ENCODE measurements at places on chromosomes 2 and 18. TPM values are rescaled to one million over a fixed set of nuclear protein-coding genes. Genes with fewer than 3 reads are reported as not detected.

DNA sequence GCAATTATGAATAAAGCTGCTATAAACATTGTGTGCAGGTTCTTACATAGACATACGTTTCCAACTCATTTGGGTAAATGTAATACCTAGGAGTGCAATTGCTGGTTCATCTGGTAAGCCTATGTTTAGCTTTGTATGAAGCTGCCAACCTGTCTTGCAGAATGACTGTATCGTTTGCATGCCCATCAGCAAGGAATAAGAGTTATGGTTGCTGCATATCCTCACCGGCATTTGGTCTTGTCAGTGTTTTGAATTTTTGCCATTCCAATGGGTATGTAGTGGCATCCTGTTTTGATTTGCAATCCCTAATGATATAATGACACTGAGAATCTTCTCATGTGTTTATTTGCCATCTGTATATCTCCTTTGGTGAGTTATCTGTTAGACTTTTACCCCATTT is 20.7 kb downstream of the CCDC150 start:
- H3K27ac ChIP-seq = no peak overlapping the region
- no peak overlapping the region for H3K4me3 ChIP-seq
- H3K36me3 ChIP-seq = no peaks in the 10 kb centered on the region
- DNase-seq = no peak

- H3K27me3 ChIP-seq = peaks cover 72% of the 10 kb centered on the region
- no peak for DNase-seq
- H3K27ac ChIP-seq = no peak overlapping the region
- no peaks in the 10 kb centered on the region for H3K4me1 ChIP-seq
- H3K4me3 ChIP-seq = no peak overlapping the region
Measured at GRCh38 chr2:218986148-218986761, 1.3 kb upstream of the FEV start.

The UGT1A1 gene
- total RNA-seq = 1.4 TPM

The CRYGB gene
- not detected for total RNA-seq

GRCh38 chr18:23134780-23135549 is at the start of gene CABLES1:
CABLES1 (plus strand) TSS chr18:23135485; CDS start chr18:23135763, 278 bp downstream.
- peaks cover 16% of the 10 kb centered on the region for H3K4me1 ChIP-seq
- H3K4me3 ChIP-seq = peak within 1 kb of the TSS; percentile 81
- peak within 1 kb of the TSS; percentile 91 for H3K27ac ChIP-seq
- H3K27me3 ChIP-seq = no peaks in the 10 kb centered on the region

DNA sequence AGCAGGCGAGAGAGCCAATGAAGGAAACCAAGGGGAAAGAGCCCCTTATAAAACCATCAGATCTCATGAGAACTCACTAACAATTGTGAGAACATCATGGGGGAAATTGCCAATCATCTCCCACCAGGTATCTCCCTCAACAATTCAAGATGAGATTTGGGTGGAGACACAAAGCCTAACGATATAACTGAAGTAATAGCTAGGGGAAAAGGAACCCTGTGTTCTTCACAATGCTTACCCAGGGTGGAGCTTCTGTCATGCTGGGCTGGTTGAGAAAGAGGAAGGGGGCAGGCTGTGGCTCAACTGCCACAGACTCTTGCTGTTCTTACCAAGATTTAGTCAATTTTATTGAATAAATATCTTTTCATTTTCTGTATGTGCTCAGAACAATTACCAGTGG is 392.1 kb upstream of the HS6ST1 start:
- no peak overlapping the region for H3K27ac ChIP-seq
- H3K36me3 ChIP-seq = no peaks in the 10 kb centered on the region
- no peaks in the 10 kb centered on the region for H3K27me3 ChIP-seq
- no peak for DNase-seq
- no peaks in the 10 kb centered on the region for H3K4me1 ChIP-seq
- H3K4me3 ChIP-seq = no peak overlapping the region

- no peak for DNase-seq
- H3K4me3 ChIP-seq = no peak overlapping the region
- H3K27me3 ChIP-seq = no peaks in the 10 kb centered on the region
- no peak overlapping the region for H3K27ac ChIP-seq
- no peaks in the 10 kb centered on the region for H3K4me1 ChIP-seq
- no peaks in the 10 kb centered on the region for H3K36me3 ChIP-seq
Measured at GRCh38 chr2:174546519-174547506, 50.8 kb downstream of the WIPF1 start.

The NTSR2 gene
- not detected for total RNA-seq

The KCNJ13 gene
- not detected for total RNA-seq

The SKA1 gene
- total RNA-seq = 0.31 TPM

DNA sequence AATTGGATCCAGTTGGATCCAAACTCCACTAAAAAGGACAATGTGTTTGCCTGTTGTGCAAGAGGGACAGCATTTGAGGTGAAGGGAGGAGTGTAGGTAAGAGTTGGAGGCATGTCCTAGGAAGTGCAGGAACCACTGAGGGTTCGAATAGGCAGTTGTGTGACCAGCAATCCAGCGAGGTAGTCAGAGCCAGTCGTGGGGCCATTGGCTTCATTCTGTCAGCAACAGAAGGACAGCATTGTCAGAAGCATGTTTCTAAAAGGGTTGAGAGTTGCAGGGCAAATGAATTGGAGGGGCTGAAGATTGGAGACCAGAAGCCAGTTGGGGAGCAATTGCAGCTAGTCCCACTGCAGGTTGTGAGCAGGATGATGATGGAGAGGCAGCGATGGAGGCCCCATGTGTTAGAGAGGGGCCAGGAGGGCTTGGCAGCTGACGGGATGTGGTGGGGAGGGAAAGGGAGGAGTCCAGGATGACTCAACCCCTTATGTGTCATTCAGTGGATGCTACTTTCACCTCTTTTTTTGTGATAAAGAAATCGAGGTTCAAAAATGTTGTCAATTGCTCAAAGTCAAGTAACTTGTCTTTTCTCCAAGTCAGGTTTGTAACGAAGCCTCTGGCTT is 96.7 kb upstream of the SIX3 start:
- no peak overlapping the region for H3K27ac ChIP-seq
- H3K4me1 ChIP-seq = no peaks in the 10 kb centered on the region
- no peak overlapping the region for H3K4me3 ChIP-seq
- no peak for DNase-seq

- H3K27ac ChIP-seq = peak overlapping the region; percentile 97
- H3K4me1 ChIP-seq = peaks cover 3% of the 10 kb centered on the region
- peak; percentile 95 for DNase-seq
- H3K4me3 ChIP-seq = no peak overlapping the region
- no peaks in the 10 kb centered on the region for H3K36me3 ChIP-seq
Measured at GRCh38 chr2:231666171-231667095, 41.9 kb upstream of the PTMA start.

GRCh38 chr2:191231995-191232394 is 13.2 kb upstream of the MYO1B start:
- DNase-seq = no peak
- no peaks in the 10 kb centered on the region for H3K27me3 ChIP-seq
- H3K27ac ChIP-seq = peak overlapping the region; percentile 73
- H3K4me3 ChIP-seq = no peak overlapping the region
- H3K36me3 ChIP-seq = no peaks in the 10 kb centered on the region
- H3K4me1 ChIP-seq = no peaks in the 10 kb centered on the region

DNA sequence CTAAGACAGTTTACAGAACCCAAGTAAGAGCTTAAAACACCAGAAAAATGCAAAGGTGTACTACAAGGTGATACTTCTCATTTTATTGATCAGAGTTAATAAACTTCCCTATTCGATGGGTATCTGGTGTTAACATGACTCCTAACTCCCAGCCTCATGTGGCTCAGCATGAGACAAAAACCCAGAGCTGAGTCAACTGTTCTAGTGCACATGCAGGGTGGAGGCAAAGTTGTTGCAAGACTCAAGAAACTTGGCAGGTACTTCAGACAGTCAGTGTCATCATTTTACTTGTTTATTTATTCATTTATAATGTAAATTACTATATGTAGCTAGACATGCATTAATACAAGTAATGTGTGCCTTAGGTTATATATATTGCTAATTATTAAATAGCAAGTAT is 216.6 kb upstream of the DSEL start:
- H3K36me3 ChIP-seq = no peaks in the 10 kb centered on the region
- H3K4me1 ChIP-seq = no peaks in the 10 kb centered on the region
- H3K27me3 ChIP-seq = no peaks in the 10 kb centered on the region
- no peak for DNase-seq
- no peak overlapping the region for H3K27ac ChIP-seq

GRCh38 chr2:88321449-88322248 is 130.8 kb downstream of the FOXI3 start:
- H3K4me1 ChIP-seq = no peaks in the 10 kb centered on the region
- H3K27me3 ChIP-seq = no peaks in the 10 kb centered on the region
- no peaks in the 10 kb centered on the region for H3K36me3 ChIP-seq

DNA sequence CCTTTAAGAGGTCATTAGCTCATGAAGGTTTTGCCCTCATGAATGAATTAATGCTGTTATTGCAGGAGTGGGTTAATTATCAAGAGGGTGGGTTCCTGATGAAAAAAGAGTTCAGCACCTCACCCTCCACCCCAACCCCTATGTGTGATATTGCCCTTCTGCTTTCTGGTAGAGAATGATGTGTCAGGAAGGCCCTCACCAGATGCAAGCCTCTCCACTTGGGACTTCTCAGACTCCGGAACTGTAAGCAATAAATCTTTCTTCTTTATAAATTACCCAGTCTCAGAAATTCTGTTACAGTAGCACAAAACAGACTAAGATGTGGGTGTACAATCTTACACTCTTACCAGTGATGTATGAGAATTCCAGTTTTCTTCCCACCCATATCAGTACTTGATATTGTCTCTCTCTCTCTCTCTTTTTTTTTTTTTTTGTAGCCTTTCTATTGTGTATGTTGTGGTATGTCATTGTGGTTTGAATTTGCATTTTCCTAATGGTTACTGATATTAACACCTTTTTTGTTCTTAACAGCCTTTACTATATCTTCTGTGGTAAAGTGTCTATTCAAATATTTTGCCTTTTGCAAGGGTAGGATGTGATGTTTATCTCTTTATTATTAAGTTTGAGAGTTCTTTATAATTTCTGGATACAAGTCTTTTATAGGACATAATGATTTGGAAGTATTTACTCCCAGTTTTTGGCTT is 10.4 kb upstream of the MAP2 start:
- DNase-seq = no peak
- H3K4me1 ChIP-seq = no peaks in the 10 kb centered on the region
- H3K4me3 ChIP-seq = no peak overlapping the region
- no peaks in the 10 kb centered on the region for H3K27me3 ChIP-seq

The B3GNT7 gene
- 9.3 TPM for total RNA-seq

The LCT gene
- not detected for total RNA-seq

The IWS1 gene
- 35.8 TPM for total RNA-seq

GRCh38 chr2:40658941-40659340 is 207.1 kb upstream of the SLC8A1 start:
- no peaks in the 10 kb centered on the region for H3K27me3 ChIP-seq
- DNase-seq = no peak
- H3K4me3 ChIP-seq = no peak overlapping the region
- H3K4me1 ChIP-seq = no peaks in the 10 kb centered on the region
- H3K27ac ChIP-seq = no peak overlapping the region

- peak; percentile 81 for DNase-seq
- peak overlapping the region; percentile 99 for H3K27ac ChIP-seq
- H3K36me3 ChIP-seq = no peaks in the 10 kb centered on the region
- no peaks in the 10 kb centered on the region for H3K27me3 ChIP-seq
- no peaks in the 10 kb centered on the region for H3K4me1 ChIP-seq
- peak overlapping the region; percentile 71 for H3K4me3 ChIP-seq
Measured at GRCh38 chr2:28390241-28390745, 2.4 kb upstream of the FOSL2 start.

The TRABD2A gene
- total RNA-seq = 3.4 TPM

The NT5DC4 gene
- total RNA-seq = not detected

DNA sequence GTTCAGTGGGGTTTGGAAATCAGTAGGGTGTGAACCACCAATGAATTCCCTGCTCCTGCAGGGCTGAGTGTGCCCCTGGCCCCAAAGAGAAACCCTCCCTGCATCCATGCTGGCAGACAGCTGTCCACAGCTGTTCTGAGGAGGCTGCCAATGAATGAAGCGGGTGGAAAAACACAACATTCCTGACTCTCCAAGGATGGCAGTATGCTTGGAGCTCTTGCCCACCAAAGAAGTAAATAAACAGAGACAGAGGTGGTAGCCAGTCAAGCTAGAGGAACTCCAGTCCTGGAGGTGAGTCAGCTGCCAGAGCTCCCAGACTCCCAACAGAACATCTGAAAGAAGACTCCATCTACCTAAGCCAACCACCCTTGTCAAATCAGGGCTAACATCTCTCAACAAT is 6.2 kb downstream of the ZBTB7C start:
- H3K27ac ChIP-seq = no peak overlapping the region
- peaks cover under 1% of the 10 kb centered on the region for H3K4me1 ChIP-seq
- H3K4me3 ChIP-seq = no peak overlapping the region

DNA sequence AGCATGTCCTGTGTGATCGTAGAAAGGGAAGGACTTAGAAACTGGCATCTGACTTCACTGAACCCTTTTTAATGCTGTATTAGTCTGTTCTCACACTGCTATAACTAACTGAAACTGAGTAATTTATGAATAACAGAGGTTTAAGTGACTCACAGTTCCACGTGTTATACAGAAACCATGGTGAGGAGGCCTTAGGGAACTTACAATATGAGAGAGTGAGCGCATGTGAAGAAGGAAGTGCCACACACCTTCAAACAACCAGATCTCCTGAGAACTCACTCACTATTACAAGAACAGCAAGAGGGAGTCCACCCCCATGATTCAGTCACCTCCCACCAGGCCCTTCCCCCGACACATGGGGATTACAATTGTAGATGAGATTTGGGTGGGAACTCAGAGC is 811.3 kb downstream of the CPS1 start:
- H3K27me3 ChIP-seq = no peaks in the 10 kb centered on the region
- no peak overlapping the region for H3K4me3 ChIP-seq
- no peak for DNase-seq
- H3K36me3 ChIP-seq = no peaks in the 10 kb centered on the region
- no peak overlapping the region for H3K27ac ChIP-seq

The CCDC121 gene
- total RNA-seq = 5.6 TPM

GRCh38 chr2:153543635-153544071 is 65.1 kb upstream of the RPRM start:
- no peaks in the 10 kb centered on the region for H3K27me3 ChIP-seq
- H3K27ac ChIP-seq = no peak overlapping the region
- H3K4me1 ChIP-seq = no peaks in the 10 kb centered on the region
- H3K4me3 ChIP-seq = no peak overlapping the region
- peak; percentile 61 for DNase-seq

DNA sequence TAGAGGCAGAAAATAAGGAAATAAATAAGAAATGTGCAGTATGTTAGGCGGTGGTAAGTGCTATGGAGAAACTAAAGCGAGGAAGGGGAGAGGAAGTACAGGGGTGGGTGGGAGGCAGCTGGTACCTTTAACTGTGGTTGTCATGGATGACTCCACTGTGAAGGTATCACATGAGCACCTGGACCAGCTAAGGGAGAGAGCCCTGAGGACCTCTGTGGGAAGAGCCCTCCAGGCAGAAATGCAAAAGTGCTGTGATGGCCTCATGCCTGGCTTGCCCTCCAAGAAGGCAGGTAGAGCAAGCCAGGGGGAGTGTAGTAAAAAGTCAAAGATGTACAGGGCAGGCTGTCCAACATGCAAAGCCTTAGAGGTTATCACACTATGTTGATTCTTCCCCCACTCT is 17.9 kb downstream of the LYPD6 start:
- H3K27ac ChIP-seq = no peak overlapping the region
- H3K27me3 ChIP-seq = no peaks in the 10 kb centered on the region
- no peak overlapping the region for H3K4me3 ChIP-seq
- no peak for DNase-seq
- no peaks in the 10 kb centered on the region for H3K36me3 ChIP-seq

- peaks cover 8% of the 10 kb centered on the region for H3K36me3 ChIP-seq
- no peaks in the 10 kb centered on the region for H3K27me3 ChIP-seq
Measured at GRCh38 chr2:157758586-157758985, 117.5 kb downstream of the ACVR1 start.

Data from kidney (tissue), 22 donors.